ENCODE measurements at places on chromosomes 4 and X.

- no peak for DNase-seq
Observed at GRCh38 chrX:53196678-53197077, 28.3 kb downstream of the KDM5C start.

DNA sequence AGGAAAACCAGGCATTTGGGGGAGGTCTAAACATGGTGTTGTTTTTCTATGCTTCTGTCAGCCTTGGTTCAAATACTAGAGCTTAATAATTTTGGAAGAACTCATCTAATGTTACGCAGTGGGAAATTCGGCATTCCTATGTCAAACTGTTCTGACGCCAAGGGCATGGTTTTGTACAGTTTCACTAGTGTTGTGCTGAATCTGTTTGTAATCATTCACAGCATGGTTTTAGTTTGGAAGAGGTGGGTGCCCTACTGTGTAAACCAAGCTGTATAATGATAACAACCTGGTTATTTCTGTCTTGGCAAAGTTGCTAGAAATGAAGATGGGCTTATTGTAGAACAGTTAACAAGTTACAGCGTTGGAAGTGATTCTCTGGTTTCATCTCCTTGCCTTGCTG is 5.2 kb downstream of the DDX3X start:
- DNase-seq, result no peak

- no peak for DNase-seq
Observed at GRCh38 chr4:112808001-112808400, 171.1 kb downstream of the LARP7 start.

GRCh38 chrX:42585842-42586621 is 191.9 kb downstream of the PPP1R2C start:
- DNase-seq, result no peak

- DNase-seq, result no peak
Observed at GRCh38 chr4:53592686-53593501, 1.6 kb upstream of the LNX1 start.

DNA sequence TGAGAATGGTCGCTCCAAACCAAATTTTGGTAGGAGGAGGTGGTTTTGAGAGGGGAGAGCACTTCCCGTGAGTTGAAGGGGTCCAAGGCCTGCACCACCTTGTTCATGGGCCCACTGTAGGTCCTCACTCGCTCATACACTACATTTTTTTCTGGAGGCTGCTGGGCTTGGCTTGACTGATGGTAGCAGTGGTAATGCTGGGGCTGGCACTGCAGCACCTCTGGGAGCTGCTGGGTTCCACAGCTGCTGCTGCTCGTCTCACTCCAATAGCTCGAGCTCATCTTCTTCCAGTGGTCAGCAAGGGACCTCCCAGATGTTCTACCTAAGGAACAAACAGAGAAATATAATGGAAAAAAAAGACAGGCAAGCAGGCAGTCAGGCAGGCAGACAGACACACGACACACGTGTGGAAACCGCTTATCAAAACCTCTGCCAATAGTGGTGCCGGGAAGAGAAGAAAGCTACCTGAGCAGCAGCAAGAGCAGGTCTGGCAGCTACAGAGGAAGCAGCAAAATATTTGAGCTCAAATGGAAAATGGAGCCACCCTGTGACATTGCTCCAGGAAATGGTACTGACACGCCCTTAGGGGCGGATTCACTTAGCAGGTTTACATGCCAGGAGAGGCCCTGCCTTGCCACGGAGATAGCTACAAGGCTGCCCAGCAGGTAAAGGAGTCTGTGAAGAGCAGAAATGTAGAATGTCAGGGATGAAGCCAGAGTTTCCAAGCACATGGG is at the start of gene POF1B:
Gene POF1B, minus strand, starts transcription at position 492 of the 734 bp plus-strand sequence. Its CDS starts 211 bp downstream, at position 281.
- no peak for DNase-seq

DNA sequence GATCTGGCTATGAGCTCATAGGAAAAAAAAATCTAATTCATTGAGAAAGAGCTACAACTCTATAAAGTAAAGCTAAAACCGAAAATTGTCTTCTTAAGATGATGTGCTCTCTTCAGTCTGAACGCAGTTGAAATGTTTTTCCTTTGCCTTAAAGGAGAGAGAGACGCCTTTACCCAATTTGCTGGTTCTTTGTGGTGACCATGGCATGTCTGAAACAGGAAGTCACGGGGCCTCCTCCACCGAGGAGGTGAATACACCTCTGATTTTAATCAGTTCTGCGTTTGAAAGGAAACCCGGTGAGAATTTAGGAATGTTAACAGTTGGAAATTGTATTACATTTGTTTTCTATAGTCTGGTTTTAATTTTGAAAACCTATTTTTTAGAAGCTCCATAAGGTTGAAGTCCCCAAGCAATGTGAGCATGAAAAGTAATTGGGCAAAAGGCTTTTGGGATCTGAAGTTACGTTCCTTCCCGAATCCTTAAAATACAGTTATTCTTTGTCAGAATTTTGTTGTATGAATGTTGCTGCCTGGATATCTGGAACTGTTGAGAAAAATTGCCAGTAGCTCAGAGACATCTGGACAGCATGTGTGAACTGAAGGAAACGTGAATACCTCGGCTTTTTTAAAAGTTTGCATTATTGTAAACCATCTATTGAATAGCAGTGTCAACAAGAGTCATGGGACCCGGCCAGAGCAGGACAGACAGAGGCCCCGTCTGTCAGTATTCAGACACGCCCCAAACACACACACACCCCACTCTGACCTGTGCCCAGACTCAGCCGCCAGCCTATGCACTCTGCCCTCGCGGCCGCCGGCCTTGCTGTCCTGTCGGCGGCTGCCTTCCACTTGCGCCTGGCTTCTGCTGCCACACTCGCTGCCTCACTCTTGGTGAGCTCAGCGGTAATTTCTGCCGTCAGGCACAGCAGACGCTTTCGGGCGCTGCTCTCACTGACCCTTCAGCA is 9.9 kb downstream of the PIGG start:
- DNase-seq, result no peak

- no peak for DNase-seq
Observed at GRCh38 chrX:118503260-118504041, 7.8 kb downstream of the DOCK11 start.

DNA sequence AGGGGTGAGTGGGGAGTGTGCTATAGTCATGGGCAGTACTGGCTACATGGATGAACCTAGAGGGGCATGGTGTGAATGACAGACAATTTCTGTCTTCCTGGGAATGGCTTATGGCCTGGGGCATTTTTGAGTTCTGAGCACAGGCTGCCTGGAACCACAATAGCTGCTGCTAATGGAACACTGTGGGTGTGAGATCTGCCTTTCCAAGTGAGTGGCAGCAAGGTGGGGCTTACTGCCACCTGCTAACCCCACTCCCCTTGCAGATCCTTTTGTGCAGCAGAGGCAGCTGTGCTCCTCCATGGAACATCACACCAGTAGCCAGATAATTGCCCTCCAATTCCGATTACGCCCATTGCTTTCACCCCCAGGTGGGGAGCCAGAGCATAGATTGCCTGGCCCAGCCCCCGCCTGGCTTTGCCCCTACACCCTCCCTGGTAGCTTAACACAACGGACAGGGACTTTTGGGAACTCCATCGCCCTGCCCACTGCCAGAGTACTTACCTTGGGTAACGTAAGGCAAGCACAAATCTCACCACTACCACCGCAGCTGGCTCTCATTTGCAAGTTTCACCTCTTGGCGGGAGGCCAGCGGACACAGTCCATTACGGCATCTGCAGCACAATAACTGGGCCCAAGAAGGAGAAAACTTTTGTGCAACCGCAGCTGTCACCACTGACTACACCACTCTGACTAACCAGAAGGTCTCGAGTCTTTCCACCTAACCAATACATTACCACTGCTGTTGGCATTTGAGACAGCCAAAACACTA is 421.2 kb upstream of the NWD2 start:
- no peak for DNase-seq

- no peak for DNase-seq
Observed at GRCh38 chr4:727576-727975, 21.9 kb downstream of the PCGF3 start.

DNA sequence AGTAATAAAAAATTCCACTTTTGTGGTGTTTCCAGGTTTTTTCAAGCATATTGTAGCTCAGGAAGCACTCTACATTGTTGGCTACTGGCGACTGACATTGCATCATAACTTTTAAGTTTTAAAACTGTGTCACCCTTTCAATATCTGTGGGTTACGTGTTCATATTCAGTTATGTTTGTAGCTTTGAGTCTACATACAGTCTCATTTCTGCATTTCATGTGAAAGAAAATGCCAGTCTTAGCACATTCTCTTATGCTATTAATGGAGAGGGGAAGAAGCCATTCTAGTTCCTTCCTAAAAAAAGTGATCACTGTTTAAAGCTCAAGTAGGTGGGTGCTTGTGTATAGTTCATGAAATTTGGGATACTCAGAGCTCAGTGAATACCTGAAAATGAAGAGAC is 38.1 kb downstream of the DIAPH2 start:
- DNase-seq, result no peak

All from stimulated activated CD8-positive, alpha-beta memory T cell treated with anti-CD3 and anti-CD28 coated beads, Interleukin-4, amount 100 ng/mL, for 4 hours (primary cell).